ENCODE measurements at places on chromosomes 12 and 14.

GRCh38 chr12:49451468-49452259, 84.4 kb downstream of the SPATS2 start:
- DNase-seq, result no peak

DNA sequence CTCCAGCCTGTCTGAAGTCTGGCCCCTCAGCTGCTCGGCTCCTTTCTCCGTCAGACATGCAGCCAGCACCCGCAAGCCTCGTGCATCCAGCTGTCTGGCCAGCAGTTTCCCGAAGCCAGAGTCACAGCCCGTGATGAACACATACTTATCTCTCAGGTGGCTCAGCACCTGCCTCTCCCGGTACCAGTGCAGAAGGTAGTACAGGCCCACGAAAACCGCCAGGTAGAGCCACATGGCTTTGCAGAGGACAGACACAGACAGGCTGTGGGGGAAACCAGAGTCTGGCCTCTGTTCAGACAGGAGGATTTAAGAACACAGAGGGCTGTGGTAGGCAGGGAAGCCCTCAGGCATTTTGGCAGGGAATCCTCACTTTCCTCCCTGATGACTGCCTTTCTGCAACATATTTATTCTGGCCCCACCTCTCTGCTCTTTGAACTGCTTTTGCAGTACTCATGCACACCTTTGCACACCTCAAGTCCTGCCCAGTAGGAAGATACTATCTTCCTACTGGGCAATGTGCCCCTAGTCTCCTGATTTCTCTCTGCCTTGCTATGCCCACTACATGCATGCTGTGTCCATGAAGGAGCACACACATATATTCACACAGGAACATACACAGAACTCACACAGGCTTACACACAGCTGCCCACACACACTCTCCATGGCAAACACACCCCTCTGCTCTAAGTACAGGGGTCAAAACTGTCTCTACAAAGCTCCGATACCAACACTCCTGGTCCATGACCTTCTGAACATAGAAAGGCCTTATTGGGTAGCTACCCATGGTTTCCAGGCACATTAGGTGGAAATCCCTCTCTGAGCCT, at the start of gene RDH16:
TSS of gene RDH16 (minus strand) at position 380 of the 824 bp plus-strand sequence. CDS start at position 234, 146 bp downstream.
- DNase-seq, result no peak

DNA sequence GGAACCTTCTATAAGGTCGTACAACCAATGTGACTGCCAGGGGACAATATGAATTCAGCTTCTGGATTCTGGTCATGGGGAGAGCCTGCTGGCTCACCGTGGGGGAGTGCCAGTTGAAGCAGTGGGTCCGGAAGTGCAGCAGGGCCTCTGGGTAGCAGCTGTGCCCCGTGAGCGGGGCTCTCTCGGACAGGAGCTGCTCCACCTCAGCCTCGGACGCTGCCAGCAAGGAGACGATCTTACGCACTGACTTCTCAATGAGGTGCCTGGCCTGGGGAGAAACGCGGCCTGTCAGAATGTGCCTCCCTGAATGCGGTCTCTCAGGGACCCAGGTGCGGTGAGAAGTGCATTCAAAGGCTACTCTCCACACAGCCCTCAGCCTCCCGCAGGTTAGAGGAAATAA, 42.0 kb downstream of the LGMN start:
- DNase-seq, result no peak

GRCh38 chr14:89252887-89253532, 164.0 kb downstream of the FOXN3 start:
- no peak for DNase-seq

GRCh38 chr12:113040722-113041171, 15.8 kb upstream of the DTX1 start:
- DNase-seq, result no peak

DNA sequence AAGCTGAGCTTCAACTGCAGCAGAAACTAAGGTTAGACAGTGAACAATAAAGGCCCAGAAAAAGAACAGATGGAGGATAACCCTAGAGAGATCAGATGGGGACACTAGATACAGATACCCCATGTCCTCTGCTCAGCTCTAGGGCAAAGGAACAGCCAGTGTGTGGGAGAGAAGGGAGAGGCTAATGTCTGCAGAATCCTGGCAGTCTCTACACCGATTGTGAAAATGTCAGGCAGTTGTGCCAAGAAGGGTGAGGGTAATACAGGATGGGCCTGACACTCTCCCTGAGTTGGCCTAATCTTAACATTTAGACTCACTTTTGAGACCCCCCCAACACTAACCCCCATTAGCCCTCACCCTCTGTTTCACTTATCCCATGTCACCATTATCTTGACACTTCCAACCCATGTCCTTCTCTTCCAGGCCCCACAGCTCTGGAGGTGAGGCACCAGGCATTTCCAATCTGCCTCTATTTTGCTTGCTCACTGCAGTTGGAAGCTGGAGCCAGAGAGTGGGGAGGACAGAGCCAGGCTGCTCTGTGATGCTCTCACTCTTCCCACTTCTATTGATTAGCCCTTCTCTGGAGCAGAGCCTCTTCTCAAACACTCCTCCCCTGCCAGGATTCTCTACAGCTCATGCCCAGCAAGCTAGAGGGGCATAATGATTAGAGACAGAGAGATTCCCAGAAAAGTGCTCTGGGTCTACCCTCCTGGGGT, 3.0 kb upstream of the BLOC1S1 start:
- no peak for DNase-seq

- no peak for DNase-seq
These were observed 26.6 kb downstream of the GPRC5D start for GRCh38 chr12:12925388-12925787.

- DNase-seq, result no peak
These were observed 8.0 kb downstream of the ANO6 start for GRCh38 chr12:45223868-45224267.

DNA sequence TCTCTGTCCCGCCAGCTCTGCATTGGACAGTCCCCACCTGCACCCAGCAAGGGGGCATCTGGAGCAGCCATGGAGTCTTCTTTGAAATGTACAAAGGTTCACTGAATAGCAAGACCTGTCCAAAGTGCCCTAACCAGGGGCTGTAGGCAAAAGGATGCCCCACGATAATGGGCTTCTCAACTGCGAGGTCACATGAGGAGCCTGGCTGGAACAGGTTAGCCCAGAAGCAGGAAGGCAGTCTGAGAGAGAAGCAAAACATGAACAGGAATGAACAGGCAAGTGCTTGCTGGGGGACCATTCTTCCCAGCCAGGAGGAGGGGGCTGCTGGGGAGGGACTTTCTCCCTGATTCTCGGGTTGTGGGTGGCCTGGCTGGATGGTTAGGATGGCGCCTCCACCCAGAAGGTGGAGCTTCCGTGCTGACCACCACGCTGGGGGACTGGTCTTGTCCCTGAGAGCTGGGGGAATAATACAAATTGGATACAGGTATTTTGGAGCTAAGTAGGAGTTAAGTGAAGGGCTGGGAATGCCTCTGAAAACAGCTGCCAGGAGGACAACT, 7.1 kb downstream of the KRT85 start:
- DNase-seq, result no peak

DNA sequence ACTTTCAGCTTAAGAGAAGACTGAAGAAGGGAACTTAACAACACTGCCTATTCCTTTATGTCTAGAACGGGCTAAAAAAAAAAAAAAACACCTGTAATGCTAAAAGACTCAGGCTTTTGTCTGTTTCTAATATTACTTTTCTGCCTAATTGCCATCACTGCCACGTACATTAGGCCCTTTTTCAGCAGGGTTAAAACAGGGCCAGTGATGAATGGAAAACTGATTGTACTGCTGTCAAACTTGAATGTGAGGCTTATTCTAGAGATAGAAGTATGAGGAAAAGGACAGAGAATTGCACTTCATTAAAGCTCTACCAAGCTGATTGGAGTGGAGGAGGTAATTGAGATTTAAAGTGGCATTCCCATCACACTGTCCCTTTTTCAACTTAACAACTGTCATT, 535.8 kb downstream of the PRKD1 start:
- no peak for DNase-seq

GRCh38 chr14:59481871-59482540, 2.2 kb downstream of the L3HYPDH start:
- DNase-seq, result no peak

GRCh38 chr14:52241087-52241793, 26.3 kb upstream of the PTGDR start:
- DNase-seq, result no peak

DNA sequence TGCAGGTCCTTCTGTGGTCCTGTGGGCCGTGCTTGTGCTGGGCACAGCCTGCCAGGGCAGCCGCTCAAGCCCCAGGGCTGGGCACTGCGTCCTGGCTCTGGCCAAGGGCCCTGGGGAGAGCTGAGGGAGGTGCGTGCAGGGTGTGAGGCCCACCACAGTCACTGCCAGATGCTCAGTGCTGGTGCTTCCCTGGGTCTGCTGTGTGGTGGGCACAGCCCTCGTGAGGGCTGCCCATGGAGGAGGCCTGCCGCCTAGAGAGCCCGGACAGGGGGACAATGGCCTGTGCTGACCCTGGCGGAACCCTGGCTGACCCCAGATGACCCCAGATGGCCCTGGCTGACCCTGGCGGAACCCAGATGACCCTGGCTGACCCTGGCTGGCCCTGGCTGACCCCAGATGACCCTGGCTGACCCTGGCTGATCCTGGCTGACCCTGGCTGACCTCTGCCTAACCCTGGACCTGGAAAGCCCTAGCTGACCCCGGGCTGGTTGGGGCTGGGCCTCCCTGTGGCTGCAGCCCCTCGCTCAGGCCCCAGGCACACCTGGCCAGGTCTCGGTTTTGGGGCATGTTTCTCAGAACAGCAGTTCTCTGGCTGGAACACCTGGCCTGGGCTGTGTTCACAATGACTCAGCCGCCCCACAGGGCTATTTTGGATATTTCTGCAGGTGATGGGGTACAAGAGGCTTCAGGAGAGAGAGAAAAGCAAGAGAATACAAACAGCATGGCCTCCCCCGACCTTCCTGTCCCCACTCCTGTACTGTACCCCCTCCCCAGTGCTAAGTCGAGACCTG, 55.4 kb downstream of the TMEM121 start:
- DNase-seq, result no peak

DNA sequence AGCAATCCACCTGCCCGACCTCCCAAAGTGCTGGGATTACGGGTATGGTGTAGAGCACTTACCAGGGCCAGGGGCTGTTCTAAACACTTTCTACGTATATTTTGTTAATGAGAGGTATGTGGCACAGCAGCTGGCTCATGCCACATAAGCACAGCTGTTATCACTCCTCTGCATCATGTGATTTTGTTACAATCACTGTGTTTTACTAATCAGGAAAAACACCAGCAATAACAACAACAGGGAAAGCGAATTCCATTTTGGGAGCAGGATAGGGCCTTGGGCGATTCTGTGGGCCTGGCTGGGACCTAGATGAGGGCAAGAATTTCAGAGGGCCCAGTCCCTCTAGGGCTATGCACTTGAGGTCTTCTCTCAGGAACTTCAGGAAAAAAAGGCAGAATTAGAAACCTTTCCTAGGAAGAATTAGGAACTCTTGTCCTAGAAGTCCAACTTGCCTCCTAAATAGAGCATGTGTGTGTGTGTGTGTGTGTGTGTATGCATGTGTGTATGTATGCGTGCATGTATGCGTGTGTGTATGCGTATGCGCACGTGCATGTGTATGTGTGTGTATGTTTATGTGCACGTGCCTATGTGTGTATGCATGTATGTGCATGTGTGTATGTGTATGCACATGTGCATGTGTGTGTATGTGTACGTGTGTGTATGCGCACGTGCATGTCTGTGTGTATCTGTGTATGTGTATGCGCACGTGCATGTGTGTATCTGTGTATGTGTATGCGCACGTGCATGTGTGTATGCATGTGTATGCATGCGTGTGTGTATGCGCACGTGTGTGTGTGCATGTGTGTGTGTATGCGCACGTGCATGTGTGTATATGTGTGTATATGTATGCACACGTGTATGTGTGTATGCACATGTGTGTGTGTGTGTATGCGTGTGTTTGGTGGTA, 41.8 kb upstream of the CORO1C start:
- DNase-seq, result no peak

GRCh38 chr14:42149609-42150261, 543.1 kb downstream of the LRFN5 start:
- no peak for DNase-seq

DNA sequence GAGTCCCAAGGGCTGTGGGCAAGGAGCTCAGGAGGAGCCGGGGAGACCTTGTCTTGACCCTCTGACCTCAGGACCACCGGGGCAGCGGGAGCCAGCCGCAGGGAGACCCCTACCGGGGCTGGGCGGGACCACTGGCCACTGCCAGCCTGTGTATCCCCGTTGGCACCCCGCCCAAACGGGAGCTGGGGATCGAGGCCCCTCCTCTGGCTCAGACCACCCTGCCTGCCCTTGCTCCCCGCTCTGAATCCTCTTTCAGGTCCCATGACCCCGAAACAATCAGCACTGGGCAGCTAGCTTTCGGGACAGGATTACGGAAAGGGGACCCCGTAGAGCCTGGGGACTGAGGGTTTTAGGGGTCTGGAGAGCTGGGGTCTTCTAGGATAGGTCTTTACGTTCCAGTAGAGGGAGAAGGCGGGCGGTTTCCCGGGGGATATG, 1.3 kb downstream of the GLI1 start:
- DNase-seq, result no peak

GRCh38 chr12:39764944-39765560, 145.4 kb upstream of the ABCD2 start:
- DNase-seq, result no peak

GRCh38 chr14:54627540-54628363, 60.8 kb downstream of the SAMD4A start:
- no peak for DNase-seq

DNA sequence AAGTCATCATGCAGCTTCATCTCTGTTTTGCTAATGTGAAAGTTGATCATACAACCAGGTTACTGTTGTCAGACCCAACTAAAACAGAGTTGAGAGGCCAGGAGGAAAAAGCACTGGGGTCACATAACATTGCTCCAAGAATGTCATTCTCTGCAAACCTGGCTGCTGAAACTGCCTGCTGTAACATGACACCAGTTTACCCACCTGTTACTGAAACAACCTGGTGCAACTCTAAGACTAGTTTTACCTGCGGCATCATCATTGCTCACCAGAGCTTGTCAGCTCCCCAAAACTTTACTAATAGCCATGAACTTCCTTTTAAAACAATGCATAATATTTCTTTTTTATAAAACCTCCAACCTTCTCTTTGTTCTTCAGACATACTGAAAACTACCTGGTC, 30.7 kb upstream of the DEGS2 start:
- no peak for DNase-seq

DNA sequence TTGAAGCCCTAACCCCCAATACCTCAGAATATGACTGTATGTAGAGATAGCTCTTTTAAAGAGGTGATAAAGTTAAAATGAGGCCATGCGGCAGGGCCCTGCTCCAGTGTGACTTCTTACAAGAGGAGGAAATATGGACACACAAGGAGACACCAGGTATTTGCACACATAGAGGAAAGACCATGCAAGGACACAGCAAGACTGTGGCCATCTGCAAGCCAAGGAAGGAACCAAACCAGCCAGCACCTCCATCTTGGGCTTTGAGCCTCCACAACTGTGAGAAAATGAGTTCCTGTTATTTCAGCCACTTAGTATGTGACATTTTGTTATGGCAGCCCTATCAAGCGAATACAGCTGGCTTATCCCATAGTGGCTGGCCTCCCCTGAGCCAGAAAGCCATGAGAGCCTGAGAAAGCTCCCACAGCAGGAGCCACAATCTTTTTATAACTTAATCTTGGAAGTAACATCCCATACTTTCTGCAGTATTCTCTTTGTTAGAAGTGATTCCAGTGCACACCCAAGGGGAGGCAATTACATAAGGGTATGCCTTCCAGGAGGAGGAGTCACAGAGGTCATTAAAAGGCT, 48.0 kb downstream of the TGFB3 start:
- DNase-seq, result no peak
